ENCODE measurements at places on chromosomes 7 and 10. TPM values are rescaled to one million over a fixed set of nuclear protein-coding genes. Genes with fewer than 3 reads are reported as not detected.

The SMIM30 gene
- total RNA-seq = 37.4 TPM

The SPAM1 gene
- not detected for total RNA-seq

The ATRNL1 gene
- total RNA-seq = not detected

The KAZALD1 gene
- 6.7 TPM for total RNA-seq

The NKX1-2 gene
- total RNA-seq = 0.35 TPM

The PRTFDC1 gene
- not detected for total RNA-seq

The SLC35G1 gene
- total RNA-seq = 3.2 TPM

The PLAC9 gene
- total RNA-seq = 1.0 TPM

The TET1 gene
- not detected for total RNA-seq

The RELN gene
- not detected for total RNA-seq
